Activated naive CD4-positive, alpha-beta T cell treated with anti-CD3 and anti-CD28 coated beads, Interleukin-2, amount 50 U/mL, for 16 hours (primary cell): ENCODE measurements at places on chromosomes 13 and 19.

GRCh38 chr13:110201114-110201513, 105.8 kb downstream of the COL4A1 start:
- DNase-seq, result no peak

DNA sequence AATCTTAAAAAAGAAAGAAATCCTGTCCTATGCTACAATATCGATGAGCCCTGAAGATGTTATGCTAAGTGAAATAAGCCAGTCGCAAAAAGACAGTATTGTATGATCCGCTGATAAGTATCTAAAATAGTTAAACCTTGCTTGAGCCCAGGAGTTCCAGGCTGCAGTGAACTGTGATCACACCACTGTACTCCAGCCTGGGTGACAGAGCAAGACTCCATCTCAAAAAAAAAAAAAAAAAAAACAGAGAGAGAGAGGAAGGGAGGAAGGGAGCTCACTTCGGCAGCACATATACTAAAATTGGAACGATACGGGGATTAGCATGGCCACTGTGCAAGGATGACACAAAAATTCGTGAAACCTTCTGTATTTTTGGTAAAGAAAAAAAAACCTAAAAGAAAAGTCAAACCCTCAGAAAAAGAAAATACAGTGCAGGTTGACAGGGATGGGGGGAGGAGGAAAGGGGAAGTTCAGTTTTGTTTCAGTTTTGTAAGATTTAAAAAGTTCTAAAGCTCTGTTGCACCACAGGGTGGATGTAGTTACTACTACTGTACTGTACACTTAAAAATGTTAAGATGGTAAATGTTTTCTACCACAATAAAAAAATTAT, 8.4 kb downstream of the CLASRP start:
- DNase-seq, result no peak

GRCh38 chr13:50594276-50595051, 249.0 kb downstream of the DLEU7 start:
- DNase-seq, result no peak

DNA sequence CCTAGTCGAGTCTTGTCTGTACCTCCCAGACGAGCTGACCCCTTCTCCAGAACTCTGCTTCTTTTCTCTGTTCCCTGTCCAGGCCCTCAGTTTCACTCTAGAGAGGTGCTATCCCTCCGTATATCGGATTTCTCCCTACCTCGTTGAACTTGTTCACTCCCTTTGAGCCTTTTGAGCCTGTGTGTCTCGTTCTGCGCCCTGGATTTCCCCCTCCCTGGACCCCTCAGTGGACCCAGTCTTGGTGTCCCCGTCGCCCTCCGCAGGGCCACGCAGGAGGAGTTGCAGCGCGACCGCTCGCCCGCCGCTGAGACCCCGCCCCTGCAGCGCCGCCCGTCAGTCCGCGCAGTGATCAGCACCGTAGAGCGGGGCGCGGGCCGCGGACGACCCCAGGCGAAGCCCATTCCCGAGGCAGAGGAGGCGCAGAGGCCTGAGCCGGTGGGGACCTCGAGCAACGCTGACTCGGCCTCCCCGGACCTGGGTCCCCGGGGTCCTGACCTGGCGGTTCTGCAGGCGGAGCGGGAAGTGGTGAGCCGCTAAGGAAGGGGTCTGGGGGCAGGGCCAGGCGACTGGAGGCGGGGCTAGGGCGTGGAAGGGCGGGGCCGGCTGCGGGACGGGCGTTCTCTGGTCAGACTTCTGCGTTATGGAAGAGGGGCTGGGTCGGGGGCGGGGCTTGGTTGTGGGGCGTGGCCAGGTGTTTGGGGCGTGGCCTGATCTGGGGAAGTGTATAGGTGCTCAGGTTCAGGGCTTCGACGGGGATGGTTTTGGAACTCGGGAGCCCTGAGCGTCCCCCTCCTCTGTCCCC, 5.5 kb downstream of the EPS8L1 start:
- DNase-seq, result peak; percentile 80

DNA sequence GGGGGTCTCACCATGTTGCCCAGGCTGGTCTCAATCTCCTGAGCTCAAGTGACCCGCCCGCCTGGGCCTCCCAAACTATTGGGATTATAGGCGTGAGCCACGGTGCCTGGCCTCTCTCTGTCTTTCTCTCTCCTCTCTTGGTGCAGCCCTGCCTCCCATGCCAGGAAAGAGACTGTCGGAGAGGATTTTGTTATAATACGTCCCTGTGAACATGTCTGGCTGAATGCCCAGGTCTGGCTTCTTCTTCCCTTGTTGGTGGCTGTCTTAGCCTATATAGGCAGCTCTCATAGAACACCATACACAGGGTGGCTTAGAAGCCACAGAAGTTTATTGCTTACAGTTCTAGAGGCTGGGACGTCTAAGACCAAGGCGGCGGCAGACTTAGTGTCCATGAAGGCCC, 46.4 kb downstream of the PEX11G start:
- no peak for DNase-seq
